ENCODE measurements at places on chromosomes 7 and 10.
A peak's percentile ranks its signal among the peaks of the same experiment; 100 is the strongest.

DNA sequence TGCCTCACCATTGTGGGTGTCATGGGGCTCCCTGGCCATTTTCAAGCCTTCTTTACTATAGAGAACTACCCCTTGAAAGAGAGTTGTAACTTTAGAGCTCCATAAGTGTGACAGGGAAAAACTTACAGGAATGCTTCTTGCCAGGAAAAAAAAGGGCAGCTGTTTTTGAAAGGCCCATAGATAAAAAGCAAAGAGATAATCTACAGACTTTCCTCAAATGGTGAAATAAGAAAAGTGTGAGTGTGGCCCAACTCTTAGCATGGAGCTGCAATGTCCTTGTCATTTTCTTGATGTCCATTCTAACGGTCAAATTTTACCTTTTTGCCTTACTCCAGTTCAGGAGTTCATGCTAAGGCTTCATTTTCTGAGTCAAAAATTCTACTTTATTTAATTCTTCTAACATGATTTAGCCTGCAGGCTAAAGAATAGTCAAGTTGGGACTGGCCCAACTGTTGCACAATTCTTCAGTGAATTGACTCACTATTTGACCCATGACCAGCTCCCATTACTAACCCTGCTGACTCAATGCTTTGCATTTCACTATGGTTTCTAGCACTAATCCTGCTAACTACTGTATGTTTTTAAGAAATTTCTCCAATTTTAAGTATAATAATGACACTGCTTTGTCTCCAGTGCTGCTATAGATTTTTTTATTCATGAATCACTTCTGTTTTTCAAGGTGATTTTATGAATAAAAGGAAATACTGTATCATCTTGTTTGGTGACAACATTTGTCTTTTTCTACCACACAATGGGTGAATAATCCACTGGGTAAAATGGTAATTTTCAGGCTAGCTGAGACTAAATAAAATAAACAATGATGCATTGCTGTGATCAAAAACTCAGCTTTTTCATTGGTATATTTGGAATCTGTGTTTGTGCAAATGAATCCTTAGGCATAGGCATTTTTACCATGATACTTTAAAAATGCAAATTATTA lies 41.4 kb upstream of the SGCE start:
- H3K27ac ChIP-seq = peak overlapping the region; percentile 80
- no peaks in the 10 kb centered on the region for H3K27me3 ChIP-seq
- peak overlapping the region; percentile 28 for H3K4me3 ChIP-seq
- H3K4me1 ChIP-seq = peaks cover 40% of the 10 kb centered on the region
- no peaks in the 10 kb centered on the region for H3K36me3 ChIP-seq

DNA sequence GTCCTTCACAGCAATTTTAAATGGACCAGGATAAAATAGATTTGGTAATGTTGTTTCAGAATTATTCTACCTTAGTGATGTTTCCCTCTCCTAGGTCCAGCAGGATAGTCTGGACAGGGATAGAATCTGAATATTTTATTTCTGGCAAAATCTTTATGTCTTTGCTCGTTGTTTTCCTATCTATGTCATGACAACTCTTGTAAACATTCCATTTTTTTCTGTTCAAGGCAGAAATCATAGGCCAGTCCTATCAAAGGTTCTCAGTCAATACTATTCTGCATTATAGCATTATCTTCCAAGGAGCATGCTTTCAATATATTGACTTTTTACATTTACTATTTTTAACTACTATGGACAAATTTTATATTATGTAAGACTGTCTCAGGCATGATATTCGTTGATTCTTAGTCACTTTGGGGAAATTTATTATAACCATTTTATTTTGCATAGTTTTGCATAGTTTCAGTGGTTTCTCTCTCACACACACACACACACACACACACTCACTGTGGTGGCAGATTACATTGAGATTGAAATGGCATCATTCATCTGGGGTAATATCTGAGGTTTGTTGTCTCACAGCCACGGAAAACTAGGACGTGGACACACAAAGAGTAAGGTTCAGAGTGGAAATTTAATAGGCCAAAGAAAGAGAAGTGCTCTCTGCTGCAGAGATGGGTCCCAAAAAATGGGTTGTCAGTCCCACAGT lies 17.2 kb downstream of the TAS2R60 start:
- H3K27ac ChIP-seq = no peak overlapping the region
- no peaks in the 10 kb centered on the region for H3K27me3 ChIP-seq
- no peak overlapping the region for H3K4me3 ChIP-seq
- H3K36me3 ChIP-seq = no peaks in the 10 kb centered on the region

DNA sequence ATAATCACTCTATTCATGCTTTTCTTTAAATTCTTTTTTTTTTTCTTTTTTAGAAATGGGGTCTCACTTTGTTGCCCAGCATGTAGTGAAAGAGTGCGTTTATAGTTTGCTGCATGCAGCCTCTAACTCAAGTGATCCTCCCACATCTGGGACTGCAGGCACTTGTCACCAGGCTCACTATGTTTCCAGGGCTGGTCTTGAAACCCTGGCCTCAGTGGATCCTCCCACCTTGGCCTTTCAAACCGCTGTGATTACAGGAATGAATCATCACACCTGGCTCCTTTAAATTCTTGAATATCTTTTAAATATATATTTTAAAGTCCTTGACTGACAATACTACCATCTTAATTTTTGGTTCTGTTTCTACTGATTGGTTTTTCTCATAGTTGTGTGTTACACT lies 591.6 kb upstream of the KCND2 start:
- no peaks in the 10 kb centered on the region for H3K4me1 ChIP-seq
- no peak for DNase-seq
- H3K27me3 ChIP-seq = no peaks in the 10 kb centered on the region
- no peaks in the 10 kb centered on the region for H3K36me3 ChIP-seq

DNA sequence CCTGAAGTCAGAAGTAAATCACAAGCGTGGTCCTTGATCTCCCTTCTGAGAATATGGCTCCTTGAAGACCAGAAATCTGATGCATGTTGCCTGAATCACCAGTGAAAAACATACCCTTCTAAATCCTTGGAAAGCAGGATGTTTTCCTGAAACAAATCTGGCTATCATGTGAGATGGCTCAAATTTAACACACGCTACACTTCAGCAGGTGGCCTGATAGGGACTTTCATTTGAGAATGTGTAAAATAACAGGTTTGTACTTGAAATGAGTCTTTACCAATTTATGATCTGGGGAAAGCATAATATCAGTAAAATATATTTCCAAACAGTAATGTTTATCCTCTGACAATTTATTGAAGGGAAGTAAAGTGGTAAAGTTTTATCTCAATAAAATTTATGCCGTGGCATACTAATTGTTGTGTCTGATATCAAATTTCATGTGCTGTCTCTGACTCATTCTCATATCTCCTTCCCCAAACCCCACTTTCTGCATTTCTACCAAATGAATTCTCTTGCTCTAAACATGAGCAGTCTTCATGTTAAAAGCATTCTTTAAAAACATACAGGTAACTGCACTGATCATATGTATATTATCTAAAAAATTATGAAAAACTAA lies 17.4 kb downstream of the CYP3A4 start:
- no peak overlapping the region for H3K27ac ChIP-seq
- H3K27me3 ChIP-seq = no peaks in the 10 kb centered on the region
- H3K4me1 ChIP-seq = peaks cover 16% of the 10 kb centered on the region
- no peaks in the 10 kb centered on the region for H3K36me3 ChIP-seq

- no peaks in the 10 kb centered on the region for H3K36me3 ChIP-seq
- DNase-seq = no peak
- no peaks in the 10 kb centered on the region for H3K27me3 ChIP-seq
- H3K4me3 ChIP-seq = no peak overlapping the region
- peaks cover 5% of the 10 kb centered on the region for H3K4me1 ChIP-seq
- H3K27ac ChIP-seq = no peak overlapping the region
These were observed 32.4 kb upstream of the INPP5F start for GRCh38 chr10:119693262-119693957.

DNA sequence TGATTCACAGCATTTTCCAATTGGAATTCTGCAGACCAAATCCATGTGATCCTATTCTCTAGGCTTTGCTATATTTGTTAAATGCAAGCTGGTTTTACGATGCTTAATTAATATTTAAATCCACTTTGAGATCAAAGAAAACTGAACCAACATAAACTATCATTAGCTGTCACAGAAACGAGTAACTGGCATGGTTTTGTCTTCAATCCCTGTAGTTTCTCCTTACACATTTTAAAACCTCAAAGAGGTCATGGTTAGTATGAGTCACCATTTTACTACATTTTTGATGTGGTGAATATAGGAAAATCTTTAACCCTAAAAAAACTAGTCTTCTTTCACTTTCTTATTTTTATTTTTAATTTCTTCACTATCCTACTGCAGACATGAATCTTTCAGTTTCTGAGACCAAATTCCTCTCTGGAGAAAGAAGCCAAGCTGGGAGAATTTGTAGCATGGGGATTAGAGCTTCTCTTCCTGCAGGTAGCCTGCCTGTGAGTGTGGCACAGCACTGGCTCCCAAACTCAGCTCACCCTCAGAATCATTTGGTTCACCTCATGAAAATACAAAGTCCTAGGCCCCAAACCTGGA lies 8.7 kb upstream of the LIPM start:
- DNase-seq = no peak
- no peaks in the 10 kb centered on the region for H3K27me3 ChIP-seq
- no peaks in the 10 kb centered on the region for H3K36me3 ChIP-seq
- H3K4me3 ChIP-seq = no peak overlapping the region
- H3K4me1 ChIP-seq = peaks cover 20% of the 10 kb centered on the region
- no peak overlapping the region for H3K27ac ChIP-seq

GRCh38 chr10:61765176-61766087 lies 102.7 kb downstream of the CABCOCO1 start:
- DNase-seq = no peak
- H3K27ac ChIP-seq = no peak overlapping the region
- H3K36me3 ChIP-seq = no peaks in the 10 kb centered on the region
- H3K4me1 ChIP-seq = peaks cover 19% of the 10 kb centered on the region
- H3K27me3 ChIP-seq = no peaks in the 10 kb centered on the region

GRCh38 chr7:142439739-142440138 lies 181.9 kb upstream of the PRSS58 start:
- H3K4me3 ChIP-seq = 0 out of 2 replicates have a peak overlapping the region, but pooled peaks have one; percentile 16
- peak overlapping the region; percentile 79 for H3K27ac ChIP-seq
- no peaks in the 10 kb centered on the region for H3K36me3 ChIP-seq

- peak; percentile 59 for DNase-seq
- no peak overlapping the region for H3K27ac ChIP-seq
- no peak overlapping the region for H3K4me3 ChIP-seq
- H3K36me3 ChIP-seq = no peaks in the 10 kb centered on the region
- H3K4me1 ChIP-seq = no peaks in the 10 kb centered on the region
These were observed 193.8 kb upstream of the CCDC6 start for GRCh38 chr10:60099998-60100747.

- no peak overlapping the region for H3K4me3 ChIP-seq
- no peak for DNase-seq
- H3K27ac ChIP-seq = no peak overlapping the region
- H3K27me3 ChIP-seq = no peaks in the 10 kb centered on the region
- H3K36me3 ChIP-seq = no peaks in the 10 kb centered on the region
- no peaks in the 10 kb centered on the region for H3K4me1 ChIP-seq
These were observed 26.1 kb upstream of the ADD3 start for GRCh38 chr10:109981650-109982049.

DNA sequence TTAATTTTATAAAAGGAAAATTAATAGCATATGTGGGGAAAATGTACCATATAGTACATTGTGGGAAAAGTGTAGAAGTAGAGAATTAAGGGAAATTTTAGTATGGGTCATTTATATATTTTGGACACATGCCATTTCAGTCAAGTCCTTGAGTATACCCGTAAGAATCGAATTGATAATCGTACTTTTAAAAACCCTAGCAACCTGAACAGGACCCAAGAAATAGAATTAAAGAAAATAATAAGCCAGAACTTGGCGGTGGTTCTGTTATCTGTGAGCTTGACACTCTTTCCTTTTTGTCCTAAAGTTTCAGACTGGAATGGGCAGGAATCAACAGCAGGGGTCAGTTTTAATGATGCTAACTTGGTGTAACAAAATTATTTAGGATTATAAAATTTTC lies 221.0 kb downstream of the CDK14 start:
- H3K4me3 ChIP-seq = no peak overlapping the region
- H3K27me3 ChIP-seq = no peaks in the 10 kb centered on the region

DNA sequence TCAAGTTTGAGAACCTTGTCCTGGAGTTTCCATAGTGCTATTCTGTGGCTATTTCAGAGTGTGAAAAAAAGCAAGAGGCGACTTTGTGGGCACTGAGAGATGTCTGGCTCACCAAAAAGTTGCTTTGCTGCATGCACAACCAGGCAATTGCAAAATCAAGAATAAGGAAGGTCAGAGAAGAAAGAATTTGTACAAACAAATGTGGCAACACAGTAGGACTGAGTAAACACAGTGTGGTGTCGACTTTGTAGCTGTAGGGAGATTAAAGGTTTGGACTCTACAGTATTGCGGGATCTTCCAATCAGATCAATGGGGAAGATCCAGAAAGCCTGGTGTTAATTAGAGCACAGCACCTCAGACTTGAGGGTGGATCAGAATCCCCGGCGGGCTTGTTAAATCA lies 88.1 kb upstream of the PLPP4 start:
- no peaks in the 10 kb centered on the region for H3K4me1 ChIP-seq
- DNase-seq = no peak
- H3K27me3 ChIP-seq = 0 out of 2 replicates have a peak, but pooled peaks cover 5% of the 10 kb centered on the region
- H3K36me3 ChIP-seq = no peaks in the 10 kb centered on the region

- H3K27me3 ChIP-seq = peaks cover 8% of the 10 kb centered on the region
- no peaks in the 10 kb centered on the region for H3K36me3 ChIP-seq
- no peak overlapping the region for H3K27ac ChIP-seq
- DNase-seq = no peak
These were observed 86.7 kb downstream of the ARHGAP22 start for GRCh38 chr10:48517911-48518811.

GRCh38 chr10:17851611-17852010 lies 42.5 kb downstream of the MRC1 start:
- H3K4me3 ChIP-seq = no peak overlapping the region
- no peaks in the 10 kb centered on the region for H3K36me3 ChIP-seq
- no peaks in the 10 kb centered on the region for H3K4me1 ChIP-seq
- no peak overlapping the region for H3K27ac ChIP-seq
- no peak for DNase-seq

DNA sequence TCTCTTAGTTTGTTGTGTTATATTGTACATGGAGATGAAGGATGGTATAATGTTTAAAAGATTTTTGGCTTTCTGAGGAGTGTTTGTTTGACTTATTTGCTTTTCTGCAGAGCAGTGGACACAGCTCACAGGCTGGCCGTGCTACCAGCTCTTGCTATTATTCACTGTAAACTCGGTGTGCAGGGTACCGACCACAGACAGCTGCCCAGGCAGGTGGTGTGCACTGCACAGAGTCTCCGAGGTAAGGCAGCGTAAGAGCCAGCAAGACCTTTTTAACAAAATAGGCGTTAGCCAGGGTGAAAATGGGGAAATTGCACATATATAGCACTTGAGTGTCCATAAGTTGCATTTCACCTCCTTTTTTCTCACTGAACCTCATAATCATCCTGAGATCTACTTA lies 438.0 kb downstream of the CNTNAP2 start:
- no peaks in the 10 kb centered on the region for H3K4me1 ChIP-seq
- H3K4me3 ChIP-seq = no peak overlapping the region
- H3K36me3 ChIP-seq = no peaks in the 10 kb centered on the region
- DNase-seq = no peak
- no peak overlapping the region for H3K27ac ChIP-seq
- no peaks in the 10 kb centered on the region for H3K27me3 ChIP-seq

GRCh38 chr10:63487990-63488389 lies 22.2 kb upstream of the JMJD1C start:
- H3K27ac ChIP-seq = no peak overlapping the region
- peaks cover 19% of the 10 kb centered on the region for H3K4me1 ChIP-seq
- no peaks in the 10 kb centered on the region for H3K36me3 ChIP-seq
- H3K27me3 ChIP-seq = no peaks in the 10 kb centered on the region
- H3K4me3 ChIP-seq = no peak overlapping the region

Data from PC-9 (cell line).